Eye (tissue), 1 donor: ENCODE measurements at places on chromosomes 1 and 21.

- DNase-seq = peak; percentile 82
Measured at GRCh38 chr1:150464422-150464826, 22.8 kb upstream of the TARS2 start.

DNA sequence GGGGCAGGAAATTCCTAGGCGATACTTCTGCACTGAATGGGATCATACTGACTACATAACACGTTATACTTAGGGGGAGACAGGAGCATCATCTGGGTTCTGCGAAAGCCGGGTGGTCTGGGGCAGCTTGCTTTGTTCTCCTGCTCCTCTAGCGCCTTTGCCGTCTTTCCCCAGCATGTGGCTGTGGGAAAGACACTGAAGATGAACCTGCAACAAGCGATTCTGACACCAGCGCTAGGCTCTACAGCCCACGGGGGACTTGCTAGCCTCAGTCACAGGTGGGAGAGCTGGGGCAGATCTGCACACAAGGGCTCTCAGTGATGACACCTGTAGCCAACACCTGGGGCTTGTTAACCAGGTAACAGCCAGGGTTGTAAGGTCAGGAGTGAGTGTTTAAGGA, 51.8 kb downstream of the CD46 start:
- no peak for DNase-seq

DNA sequence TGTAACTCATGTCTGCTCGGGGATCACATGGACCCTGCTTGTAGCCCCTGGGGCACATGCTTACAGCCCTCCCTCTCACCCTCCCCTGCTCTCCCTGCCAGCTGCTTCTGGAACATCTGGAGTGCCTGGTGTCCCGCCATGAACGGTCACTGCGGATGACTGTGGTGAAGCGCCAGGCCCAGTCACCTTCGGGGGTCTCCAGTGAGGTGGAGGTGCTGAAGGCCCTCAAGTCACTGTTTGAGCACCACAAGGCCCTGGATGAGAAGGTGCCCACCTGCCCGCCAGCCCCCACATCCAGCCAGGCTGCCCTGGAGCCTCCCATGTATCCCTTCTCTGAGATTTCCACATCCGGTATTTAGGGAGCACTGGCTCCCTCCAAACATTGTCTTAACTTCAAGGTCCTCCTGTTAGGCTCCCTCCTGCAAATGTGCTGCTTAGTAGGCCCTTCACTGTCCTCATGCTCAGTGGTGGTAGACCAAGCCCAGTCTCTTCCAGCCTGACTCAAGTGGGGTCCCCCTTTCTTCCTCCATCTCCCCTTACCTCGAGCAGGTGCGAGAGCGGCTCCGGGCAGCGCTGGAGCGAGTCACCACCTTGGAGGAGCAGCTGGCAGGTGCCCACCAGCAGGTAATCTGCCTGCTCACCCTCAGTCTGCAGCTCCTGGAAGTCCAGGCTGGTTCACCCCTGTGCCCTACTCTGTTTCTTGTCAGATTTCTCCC, 17.7 kb downstream of the PPFIA4 start:
- DNase-seq = no peak

GRCh38 chr1:167666416-167666815, 36.4 kb downstream of the RCSD1 start:
- DNase-seq = no peak

GRCh38 chr1:201648066-201648906, 109.4 kb downstream of the NAV1 start:
- peak; percentile 88 for DNase-seq

DNA sequence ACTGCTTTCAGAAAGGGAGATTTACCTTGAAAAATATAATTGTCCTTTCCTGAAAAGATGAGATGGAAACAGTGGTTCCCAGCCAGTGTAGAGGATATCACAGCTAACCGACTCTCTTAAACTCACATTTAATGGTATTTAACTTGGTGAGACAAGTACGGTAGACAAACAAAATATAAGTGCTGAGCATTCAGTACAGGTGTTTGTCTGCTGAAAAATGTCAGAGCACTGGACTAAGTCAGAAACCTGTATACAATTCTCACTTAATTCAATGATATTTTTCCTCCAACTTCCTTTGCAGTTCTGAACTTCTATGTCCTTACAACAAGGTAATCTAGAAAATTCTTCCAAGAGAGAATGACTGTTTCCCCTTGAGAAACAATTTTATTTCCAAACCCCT, at the start of gene LCE1B:
Gene LCE1B, plus strand, starts transcription at position 301 of the 400 bp plus-strand sequence. CDS start 476 bp downstream, outside the sequence.
- DNase-seq = no peak

DNA sequence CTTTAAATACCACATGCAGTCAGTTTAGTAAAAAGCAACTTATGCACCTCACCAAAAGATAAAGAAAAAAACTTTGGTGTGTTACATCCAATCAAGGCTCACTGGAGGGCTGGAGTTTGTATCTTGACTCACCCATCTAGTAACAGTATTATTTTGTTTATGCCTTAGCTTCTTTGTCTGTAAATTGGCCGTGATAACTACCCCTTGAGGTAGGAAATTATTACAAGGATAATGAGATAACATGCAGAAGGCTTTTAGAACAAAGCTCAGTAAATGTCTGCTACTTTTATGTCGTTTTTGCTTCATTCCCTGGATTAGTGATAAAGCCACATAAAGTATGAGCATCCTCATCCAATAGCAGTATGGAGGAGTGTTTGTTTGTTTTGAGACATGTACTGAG, 94.8 kb downstream of the ATP5PO start:
- DNase-seq = no peak

GRCh38 chr1:93459126-93459525, 11.2 kb downstream of the FNBP1L start:
- DNase-seq = no peak

GRCh38 chr1:112618114-112618720, 724 bp downstream of the ST7L start:
- DNase-seq = no peak

- no peak for DNase-seq
Measured at GRCh38 chr1:15413563-15414444, 4.1 kb downstream of the EFHD2 start.

- no peak for DNase-seq
Measured at GRCh38 chr1:213538251-213538650, 449.5 kb upstream of the PROX1 start.

DNA sequence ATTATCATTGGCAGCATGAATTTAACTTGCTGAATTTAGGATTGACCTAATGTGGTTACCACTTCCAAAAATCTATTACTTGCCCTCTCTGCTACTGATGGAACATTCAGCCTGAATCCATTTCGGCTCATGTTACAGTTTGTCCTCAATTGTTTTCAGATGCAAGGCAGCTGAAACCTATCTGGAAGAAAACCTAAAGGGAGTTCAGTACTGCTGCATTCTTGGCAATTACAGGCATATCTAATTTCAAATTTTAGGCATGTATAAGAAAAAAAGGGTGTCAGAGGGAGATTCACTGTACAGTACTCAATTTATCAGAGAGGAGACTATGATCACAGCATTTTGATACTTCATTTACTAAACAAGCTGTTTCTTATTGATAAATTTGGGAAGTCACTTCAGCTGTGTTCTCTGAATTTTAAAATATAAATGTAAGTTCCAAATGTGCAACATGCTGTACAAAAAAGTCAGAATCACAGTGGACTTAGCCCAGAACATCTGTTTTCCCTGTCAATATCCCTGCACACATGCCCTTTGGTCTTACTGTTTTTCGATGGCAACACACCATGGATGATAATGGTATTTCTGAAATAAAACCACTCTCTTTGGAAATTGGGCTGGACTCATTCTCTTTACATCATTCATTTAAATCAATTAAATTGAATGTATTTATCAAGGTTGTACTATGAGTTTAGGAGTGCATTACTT, 651.6 kb upstream of the ADGRL4 start:
- peak; percentile 37 for DNase-seq

DNA sequence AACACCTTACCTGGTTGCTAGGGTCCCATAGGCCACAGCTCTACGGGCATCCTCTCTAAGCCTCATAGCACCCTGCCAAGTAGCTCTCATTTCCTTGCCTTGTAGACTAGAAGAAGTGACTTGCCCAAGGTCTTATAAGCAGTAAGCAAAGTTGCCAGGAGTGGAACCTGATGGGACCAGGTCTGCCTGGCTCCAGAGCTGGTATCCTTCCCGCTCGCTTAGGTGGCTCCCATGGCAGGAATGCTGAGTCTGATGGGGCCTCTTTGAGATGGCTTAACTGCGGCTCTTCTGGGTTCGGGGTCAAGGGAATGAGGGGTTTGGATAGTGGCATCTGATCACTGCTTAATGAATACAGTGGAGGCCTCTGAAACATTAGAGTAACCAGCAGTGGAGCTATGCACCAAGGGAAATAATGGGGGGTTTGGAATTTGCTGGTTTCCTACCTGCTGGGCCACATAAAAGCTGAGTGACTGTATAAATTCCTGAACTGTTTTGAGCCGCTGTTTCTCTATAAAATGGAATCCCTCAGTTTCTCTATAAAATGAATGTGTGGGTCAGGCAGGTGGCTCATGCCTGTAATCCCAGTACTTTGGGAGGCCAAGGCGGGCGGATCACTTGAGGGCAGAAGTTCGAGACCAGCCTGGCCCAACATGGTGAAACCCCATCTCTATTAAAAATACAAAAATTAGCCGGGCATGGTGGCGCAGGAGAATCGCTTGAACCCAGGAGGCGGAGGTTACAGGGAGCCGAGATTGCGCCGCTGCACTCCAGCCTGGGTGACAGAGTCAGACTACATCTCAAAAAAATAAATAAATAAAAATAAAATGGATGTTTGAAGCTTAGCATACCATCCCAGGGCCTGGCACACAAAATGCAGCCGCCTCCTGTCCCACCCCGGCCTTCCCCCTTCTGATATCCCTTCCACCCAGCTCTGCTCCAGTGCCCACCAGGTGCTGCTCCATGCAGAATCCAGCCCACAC, 12.4 kb downstream of the FAM151A start:
- no peak for DNase-seq

DNA sequence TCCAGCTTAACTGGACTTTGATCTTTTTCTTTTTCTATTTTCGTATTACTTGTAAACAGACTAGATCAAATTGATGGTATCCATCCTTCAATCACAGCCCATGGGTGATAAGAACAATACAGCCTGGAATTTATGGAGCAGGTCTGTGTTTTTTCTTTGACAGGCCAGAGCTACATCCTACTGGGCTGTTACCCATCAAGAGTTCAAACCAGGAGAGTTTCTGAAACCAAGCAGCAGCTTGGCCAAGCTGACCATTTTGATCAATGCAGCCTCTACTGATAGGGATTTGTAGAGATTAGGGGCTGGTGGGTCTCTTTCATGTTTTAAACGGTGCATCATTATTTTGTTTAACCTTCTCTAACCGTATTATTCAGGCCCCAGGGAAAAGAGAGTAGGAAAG, 24.3 kb upstream of the CCDC190 start:
- DNase-seq = no peak

- no peak for DNase-seq
Measured at GRCh38 chr1:6185151-6185550, 5.0 kb upstream of the CHD5 start.

- DNase-seq = no peak
Measured at GRCh38 chr21:14900611-14901010, 164.2 kb downstream of the NRIP1 start.

- DNase-seq = peak; percentile 52
Measured at GRCh38 chr1:204819495-204819894, 51.2 kb upstream of the NFASC start.
